Liver (tissue), 10 donors: ENCODE measurements at places on chromosomes 2 and 18.

DNA sequence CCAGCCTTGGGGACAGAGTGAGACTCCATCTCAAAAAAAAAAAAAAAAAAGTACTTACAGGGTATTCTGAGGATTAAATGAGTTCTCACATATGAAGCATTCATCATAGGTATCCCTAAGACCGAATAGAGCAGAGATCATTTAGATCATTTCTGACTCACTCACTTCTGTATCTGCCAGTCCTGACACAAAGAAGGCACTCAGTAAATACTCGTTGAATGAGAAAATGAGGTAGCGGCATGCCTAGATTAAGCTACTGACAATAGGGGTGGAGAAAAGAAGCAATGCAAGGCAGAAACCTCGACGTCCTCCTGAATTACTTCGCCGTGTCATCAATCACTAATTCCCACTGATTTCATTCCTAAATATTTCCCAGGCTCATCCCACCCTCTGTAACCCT, 103.8 kb downstream of the GREB1L start:
- no peak for DNase-seq

DNA sequence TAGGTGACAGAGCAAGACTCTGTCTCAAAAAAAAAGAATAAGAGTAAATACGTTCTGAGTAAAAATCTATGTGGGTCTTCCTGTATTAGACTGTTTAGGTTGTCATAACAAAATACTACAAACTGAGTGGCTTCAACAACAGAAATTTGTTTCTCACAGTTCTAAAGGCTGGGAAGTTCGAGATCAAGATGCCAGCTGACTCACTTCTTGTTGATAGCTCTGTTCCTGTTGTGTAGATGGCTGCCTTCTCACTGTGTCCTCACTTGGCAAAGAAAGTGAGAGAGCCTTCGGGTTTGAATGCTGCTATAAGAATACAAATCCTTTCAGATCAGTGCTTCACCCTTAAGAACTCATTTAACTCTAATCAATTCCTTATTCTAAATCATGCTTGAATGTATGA, 430.0 kb upstream of the VWC2L start:
- no peak for DNase-seq

GRCh38 chr2:240387669-240388358, 47.6 kb upstream of the GPC1 start:
- no peak for DNase-seq

DNA sequence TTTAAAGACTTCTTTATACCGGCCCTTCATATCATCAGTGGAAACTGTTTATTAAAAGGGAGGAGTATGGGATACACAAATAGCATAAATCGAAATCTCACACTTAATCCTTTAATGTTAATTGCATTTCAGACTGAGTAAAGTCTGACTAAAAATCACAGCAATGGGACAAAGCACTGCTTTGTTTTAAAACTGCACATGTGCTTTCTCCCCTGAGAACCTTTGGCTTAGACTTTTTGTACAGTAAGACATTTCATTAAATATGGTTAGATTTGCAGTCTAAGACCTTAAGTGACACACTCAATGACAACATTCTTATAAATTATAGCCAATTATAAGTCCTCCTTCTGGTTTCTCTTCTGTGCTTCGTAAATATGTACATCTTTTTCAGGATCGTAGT, 12.5 kb downstream of the METTL21A start:
- no peak for DNase-seq

DNA sequence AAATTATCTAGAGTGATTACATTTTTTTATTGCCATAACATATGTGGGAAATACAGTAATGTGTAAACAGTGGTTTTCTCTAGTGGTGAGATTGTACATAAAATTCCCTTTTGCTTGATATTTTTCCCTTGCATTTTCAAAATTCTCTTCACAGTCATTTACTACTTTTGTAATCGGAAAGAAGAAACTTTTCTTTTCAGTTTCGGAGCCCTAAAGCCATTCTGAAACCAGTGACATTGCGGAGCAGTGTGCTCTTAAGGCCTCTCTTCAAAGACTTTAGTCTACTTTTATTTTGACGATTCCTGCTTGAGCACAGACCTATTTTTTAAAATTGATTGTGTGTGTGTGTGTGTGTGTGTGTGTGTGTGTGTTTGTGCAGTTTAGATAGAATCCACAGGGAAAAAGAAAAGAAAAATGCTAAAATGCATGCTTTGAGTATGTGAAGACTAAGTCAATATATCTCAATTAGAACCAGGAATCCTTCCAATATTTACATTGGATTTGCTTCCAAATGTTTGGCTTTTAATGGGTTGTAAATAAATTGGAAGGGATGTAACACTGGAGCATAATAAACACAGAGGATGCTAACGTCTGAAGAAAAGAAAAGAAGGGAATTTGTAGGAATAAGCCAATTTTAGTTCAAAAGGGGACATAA, 357.4 kb downstream of the RND3 start:
- DNase-seq: no peak

DNA sequence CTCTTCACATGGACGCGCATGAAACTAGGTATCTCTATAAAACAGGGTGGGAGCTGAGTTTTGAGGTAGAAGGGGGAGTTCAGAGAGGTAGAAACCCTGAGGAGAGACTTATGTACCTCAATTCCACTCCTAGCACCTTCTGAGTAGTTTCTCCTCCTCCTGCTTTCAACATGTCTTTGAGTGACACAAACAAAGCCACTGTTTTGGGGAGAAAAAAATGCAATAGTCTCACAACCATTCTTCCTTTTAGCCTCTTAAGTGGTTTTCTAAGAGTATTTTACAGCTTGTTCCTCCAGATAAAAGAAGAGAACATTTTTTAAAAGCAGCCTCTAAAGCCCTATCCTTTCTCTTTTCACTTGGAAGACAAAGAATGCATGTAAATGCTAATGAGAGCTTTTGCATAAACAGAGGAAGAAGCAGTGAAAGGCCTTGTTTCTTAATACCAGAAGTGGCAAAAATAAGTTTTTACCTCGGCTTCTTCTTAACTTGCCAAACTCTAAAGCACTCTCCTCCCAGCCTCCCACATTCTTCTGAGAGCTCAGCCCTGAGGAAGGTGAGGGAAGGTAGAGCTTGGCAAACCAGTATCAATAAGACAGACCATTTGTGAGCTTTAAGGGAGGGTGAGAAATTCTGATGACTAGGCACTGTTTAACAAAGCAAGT, 1304.4 kb upstream of the ACVR2A start:
- DNase-seq: no peak

DNA sequence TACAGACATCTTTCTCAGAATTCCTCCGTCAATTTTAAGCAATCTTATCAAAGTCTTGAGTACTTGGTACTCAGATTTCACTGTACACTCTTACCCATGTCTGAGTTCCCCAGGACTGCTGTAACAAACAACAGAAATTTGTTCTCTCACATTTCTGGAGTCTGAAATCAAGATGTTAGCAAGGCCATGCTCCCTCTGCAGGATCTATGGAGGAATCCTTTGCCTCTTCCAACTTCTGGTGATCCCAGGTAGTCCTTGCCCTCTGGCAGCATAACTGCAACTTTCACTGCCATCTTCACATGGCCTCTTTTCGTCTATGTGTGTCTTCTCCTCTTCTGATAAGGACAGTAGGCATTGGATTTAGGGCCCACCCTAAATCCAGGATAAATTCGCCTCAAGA, 17.1 kb upstream of the CACNB4 start:
- DNase-seq: no peak

DNA sequence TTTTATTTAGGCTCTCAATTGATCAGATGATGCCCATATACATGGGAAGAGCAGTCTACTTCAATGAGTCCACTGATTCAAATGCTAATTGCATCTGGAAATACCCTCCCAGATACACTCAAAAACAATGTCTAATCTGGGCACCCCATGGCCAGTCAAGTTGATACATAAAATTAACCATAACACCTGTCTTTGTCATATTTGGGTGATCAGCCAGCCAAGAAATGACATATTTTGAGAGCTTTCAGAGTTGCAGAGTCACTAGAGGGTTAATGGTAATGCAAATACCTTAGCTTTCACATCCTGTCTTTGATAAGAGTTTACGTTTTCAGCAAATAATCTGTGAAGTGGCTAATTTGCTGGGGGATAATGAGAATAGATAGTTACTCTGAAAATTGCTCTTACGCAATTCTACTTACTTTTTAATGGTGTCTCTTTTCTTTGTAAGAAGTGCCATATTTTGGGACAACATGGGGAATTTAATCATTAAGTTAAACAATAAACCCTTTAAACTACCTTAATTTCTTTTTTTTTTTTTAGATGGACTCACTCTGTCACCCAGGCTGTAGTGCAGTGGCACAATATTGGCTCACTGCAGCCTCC, 49.1 kb downstream of the CCDC195 start:
- DNase-seq: no peak

GRCh38 chr2:94923196-94923595, 52.0 kb downstream of the TEKT4 start:
- DNase-seq: no peak

DNA sequence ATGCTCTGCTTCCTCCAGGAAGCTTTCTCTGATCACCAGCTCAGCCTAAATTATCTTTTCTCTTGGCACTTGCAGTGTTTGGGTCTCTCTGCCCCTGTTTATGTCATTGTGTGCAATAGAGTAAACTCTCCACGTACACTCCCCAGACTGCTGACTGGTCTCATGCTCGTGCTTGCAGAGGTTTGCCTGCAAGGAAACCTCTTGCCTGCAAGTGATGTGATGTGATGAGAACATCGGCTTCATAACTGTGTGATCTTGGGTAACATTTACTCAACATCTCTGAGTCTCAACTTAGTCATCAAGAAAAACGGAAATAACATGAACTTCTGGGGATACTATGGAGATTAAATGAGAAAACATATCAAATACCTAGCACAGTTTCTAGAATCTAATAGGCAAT, 92.3 kb downstream of the BIN1 start:
- DNase-seq: no peak

- DNase-seq: no peak
Measured at GRCh38 chr2:202261531-202261930, 4.0 kb upstream of the NOP58 start.

DNA sequence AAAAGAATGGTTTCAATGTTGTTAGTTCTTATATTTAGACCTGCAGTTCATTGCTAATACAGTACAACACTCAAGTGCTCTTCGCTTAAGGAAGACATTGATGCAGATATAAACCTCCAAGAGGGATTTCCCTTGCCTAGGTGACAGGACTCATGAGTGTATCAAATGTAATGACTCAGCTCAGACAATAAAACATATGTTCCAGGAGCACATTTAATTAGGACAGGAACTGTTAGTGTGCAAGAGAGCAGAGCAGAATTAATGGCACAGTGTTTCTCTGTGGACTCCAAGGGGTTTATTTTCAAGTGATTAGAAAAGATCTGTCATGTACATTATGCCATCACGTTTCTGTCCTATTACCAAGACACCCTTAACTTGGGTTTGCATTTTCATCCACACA, 375.0 kb downstream of the LRRTM4 start:
- DNase-seq: no peak

DNA sequence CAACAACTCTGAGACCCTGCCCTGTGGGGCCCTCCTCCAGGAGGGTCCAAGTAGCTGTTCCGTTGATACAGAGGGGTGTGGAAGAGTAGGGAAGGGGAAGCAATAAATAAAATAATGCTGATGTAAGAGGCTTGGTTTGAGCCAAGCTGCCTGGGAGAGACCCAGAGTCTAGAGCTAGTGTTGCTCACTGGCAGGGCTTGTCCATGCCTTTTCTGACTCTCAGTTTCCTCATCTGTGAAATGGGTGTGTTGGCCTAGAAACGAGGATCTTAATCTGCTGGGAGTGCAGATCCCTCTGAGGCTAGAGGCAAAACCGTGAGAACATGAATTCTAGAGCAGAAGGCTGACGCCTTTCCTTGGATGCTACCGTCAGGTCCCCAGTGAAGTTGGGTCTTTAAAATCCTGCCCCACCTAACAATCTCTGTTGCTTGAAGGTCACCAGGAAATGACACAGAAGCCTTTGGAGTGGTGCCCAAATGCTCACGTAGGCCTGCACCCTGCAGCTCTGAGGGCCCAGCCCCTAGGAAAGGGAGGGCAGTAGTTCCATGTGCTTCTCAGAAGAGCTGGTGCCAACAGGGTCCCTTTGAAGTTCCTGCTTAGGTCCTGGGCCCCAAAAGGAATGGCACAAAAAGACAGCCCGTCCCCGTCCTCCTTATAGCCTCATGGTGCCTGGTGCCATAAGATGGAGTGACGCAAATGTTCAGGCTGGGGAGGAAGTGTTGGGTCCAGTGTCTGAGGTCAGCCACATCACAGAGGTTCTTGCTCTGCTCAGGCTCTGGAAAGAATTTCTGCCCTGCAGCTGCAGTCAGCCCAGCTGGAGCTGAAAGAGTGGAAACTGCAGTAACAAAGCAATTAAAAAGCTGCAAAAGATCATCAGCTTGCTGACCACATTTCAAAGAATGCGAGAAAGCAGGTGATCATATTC, 73.2 kb upstream of the SMAD2 start:
- DNase-seq: no peak

- DNase-seq: no peak
Measured at GRCh38 chr18:78679031-78679430, 300.6 kb upstream of the SALL3 start.

DNA sequence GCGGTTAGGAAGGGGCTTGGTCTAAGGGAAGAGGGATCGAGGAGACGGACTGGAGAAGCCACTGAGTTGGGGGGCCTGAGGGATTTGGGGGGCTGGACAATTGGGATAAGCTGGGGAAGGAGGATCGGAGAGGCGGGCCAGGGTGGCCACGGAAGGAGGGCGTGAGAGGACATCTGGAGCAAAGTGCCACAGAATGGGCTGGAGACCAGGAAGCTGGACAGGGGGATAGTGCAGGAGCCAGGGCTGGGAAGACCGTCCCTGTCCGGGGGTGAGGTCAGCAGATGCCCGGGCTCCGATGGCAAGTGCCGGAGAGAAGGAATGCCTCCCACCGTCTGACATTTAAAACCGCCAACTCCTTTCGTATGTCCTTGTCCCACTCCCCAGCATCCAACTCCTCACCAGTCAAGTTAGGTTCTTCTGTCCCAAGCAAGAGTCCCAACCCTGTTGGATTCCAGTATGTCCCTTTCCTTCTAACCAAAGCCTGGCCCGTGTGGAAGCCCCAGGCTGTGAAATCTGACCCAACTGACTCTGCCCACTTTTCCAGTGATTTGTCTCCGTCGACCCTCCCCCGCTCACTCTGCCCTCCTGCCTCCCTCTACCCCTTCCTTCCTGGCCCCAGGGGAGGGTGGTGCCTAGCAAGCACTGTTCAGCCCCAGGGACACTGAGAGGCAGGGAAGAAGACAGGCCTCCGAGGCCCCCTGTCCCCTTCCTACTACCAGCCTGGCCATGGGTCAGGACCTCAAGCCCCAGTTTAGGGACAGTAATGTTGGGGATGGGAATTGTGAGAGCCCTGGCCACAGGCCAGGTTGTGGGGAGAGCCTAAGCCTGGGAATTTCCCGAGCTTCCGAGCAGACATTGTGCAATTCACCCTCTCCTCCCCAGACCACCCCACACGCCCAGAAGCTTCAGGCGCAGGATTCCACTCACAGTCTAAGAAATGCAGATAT, 31.5 kb upstream of the TMBIM1 start:
- peak; percentile 62 for DNase-seq

GRCh38 chr2:119283873-119284331, 60.3 kb downstream of the STEAP3 start:
- no peak for DNase-seq

DNA sequence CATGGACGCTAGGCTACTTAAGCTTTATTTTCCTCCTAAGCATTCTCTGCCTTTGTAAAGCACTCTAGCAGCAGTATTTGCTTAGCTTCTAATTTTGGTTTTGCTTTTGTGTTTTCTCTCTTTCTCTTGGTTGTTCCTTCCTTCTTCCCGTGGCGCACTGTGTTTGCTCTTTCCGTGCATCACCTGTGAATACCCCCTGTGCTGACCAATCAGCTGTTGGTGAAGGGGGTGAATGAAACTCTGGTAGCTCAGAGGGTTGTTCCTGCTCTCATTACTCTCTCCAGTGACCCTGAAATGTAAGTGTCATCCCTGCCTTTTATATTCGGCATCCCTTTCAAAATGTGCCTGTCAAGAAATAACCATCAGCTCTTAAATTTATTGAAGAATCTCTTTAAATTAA, 45.5 kb upstream of the TNFRSF11A start:
- DNase-seq: no peak
